Left ventricle myocardium inferior (tissue), 1 donor: ENCODE measurements at places on chromosomes 2 and 18. TPM values are rescaled to one million over a fixed set of nuclear protein-coding genes. Genes with fewer than 3 reads are reported as not detected.

Gene ZSWIM2
- not detected for total RNA-seq

- DNase-seq, result no peak
These were observed 20.7 kb downstream of the DTNA start for GRCh38 chr18:34730774-34731173.

Gene UGT1A3
- total RNA-seq, result not detected

- DNase-seq, result no peak
These were observed 18.5 kb upstream of the NMUR1 start for GRCh38 chr2:231548752-231549151.

- no peak for DNase-seq
These were observed 275.1 kb downstream of the CDH20 start for GRCh38 chr18:61608316-61608715.

Gene LRATD1
- 3.1 TPM for total RNA-seq
